ENCODE measurements at places on chromosomes 6 and 20. TPM values are rescaled to one million over a fixed set of nuclear protein-coding genes. Genes with fewer than 3 reads are reported as not detected.

The ARHGAP40 gene
- total RNA-seq = not detected

The NRM gene
- total RNA-seq = 3.8 TPM

The SLC2A4RG gene
- 85.0 TPM for total RNA-seq

The TENT5A gene
- 3.9 TPM for total RNA-seq

The DEFB125 gene
- total RNA-seq = not detected

The TEAD3 gene
- 11.1 TPM for total RNA-seq

The WFDC12 gene
- total RNA-seq = not detected

The FAM83C gene
- not detected for total RNA-seq

The COL11A2 gene
- total RNA-seq = 1.5 TPM

The ESR1 gene
- total RNA-seq = 0.05 TPM

The NCOA3 gene
- total RNA-seq = 61.4 TPM

The RGS17 gene
- total RNA-seq = 2.5 TPM

The SLC22A16 gene
- total RNA-seq = not detected

The RAB44 gene
- 0.09 TPM for total RNA-seq

The RTN4IP1 gene
- 6.5 TPM for total RNA-seq

The HMGCLL1 gene
- total RNA-seq = 0.17 TPM

The DEF6 gene
- 17.8 TPM for total RNA-seq

The OR2J3 gene
- not detected for total RNA-seq

The SASH1 gene
- total RNA-seq = 18.4 TPM

The PTCHD4 gene
- 8.4 TPM for total RNA-seq

The SCGN gene
- total RNA-seq = not detected

The QRSL1 gene
- 16.4 TPM for total RNA-seq

The ZNF334 gene
- total RNA-seq = not detected

All from MCF 10A (cell line).